Activated CD4-positive, alpha-beta T cell treated with anti-CD3 and anti-CD28 coated beads for 36 hours (primary cell): ENCODE measurements at places on chromosomes 1 and 21. TPM values are rescaled to one million over a fixed set of nuclear protein-coding genes. Genes with fewer than 3 reads are reported as not detected.

- no peak overlapping the region for H3K27ac ChIP-seq
- H3K27me3 ChIP-seq: peaks cover 3% of the 10 kb centered on the region
- no peak for DNase-seq
These were observed 165.5 kb upstream of the KCNJ6 start for GRCh38 chr21:38081708-38082107.

The ZBTB7B gene
- 105 TPM for total RNA-seq

DNA sequence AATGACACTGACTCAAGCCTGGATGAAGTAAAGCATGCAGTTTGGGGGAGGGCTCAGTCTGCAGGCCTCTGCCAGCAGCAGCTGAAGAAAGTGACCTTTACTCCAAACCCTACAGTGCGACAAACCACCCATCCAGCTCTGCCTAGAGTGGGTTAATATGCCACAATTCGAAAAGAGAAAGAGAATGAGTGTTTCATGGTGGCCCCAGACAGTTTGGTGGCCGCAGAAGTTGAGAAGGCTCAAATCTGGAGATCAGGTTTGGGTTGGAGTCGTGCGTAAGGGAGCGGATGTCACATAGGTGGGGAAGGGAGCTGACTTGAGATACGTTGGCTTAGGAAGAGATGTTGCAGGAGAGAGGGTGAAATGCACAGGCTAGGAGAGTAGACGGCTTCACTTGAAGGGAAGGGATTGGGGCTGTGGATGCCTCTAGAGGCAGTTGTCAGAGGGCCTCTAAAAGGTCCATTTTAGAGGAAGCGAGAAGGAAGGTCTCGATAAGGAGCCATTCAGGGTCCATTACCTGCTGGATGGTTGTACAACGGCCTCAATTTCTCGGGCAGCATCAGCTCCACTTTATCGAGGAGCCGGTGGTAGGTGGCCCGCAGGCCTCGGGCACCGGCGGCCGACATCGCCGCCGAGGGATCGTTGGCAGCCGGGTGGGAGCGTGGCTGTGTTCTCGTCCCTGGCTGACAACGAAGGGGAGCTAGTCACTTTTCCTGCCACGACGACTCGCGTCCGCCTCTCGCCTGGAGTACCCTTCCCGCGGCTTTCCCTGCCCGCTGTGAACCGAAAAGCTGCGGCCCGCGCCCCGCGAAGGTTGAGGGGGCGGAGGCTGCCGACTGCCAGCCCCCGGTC is 1.0 kb upstream of the DCAF6 start:
- H3K4me3 ChIP-seq: peak overlapping the region; percentile 89
- DNase-seq: peak; percentile 62
- peak overlapping the region; percentile 97 for H3K27ac ChIP-seq

The SLC1A7 gene
- not detected for total RNA-seq

GRCh38 chr1:217857061-217857460 is 225.9 kb downstream of the SPATA17 start:
- no peak for DNase-seq
- no peaks in the 10 kb centered on the region for H3K36me3 ChIP-seq
- no peaks in the 10 kb centered on the region for H3K27me3 ChIP-seq
- no peaks in the 10 kb centered on the region for H3K4me1 ChIP-seq

The HES2 gene
- 0.05 TPM for total RNA-seq

DNA sequence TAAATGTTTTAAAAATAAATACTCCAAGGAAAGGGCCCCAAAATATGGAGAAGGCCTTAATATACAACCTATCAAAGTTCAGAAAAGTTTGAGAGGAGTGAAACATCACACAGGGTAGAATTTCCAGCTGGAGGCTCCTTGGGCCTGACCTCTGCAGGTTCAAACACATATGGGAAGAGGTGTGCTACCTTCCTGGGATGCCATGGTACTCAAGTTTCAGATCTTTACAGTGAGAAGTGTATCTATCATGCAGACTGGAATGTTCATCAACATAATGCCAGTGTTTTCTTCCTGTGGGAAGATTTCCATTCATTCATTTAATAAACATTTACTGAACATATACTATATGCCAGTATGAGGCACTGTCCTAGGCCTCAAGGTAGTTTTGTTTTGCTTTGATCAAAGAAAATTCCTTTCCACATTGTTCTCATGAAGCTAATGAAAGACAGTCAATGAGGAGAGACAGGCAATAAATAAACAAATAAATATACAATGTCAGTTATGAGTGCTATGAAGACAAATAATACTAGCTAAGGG is 14.6 kb upstream of the ADAR start:
- peaks cover 60% of the 10 kb centered on the region for H3K4me1 ChIP-seq
- no peak overlapping the region for H3K4me3 ChIP-seq
- H3K36me3 ChIP-seq: peaks cover 38% of the 10 kb centered on the region
- no peak for DNase-seq
- H3K27ac ChIP-seq: no peak overlapping the region

DNA sequence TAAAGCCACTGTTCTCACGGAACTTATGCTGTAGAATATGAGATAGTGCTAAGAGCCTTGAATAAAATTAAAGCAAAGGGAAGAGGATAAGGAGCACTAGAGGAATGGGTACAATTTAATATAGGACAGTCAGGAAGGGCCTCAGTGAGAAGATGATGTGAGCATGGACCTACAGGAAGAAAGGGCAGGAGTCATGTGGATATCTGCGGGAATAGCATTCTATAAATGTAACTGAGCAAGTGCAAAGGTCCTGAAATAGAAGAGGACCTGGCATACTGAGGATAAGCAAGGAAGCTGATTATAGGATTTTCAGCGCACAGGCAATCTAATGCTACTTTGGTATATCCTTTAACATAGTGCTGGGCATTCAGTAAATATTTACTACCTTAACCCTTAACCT is 12.6 kb upstream of the BCAS2 start:
- no peak overlapping the region for H3K27ac ChIP-seq
- H3K4me1 ChIP-seq: no peaks in the 10 kb centered on the region
- no peak overlapping the region for H3K4me3 ChIP-seq
- H3K27me3 ChIP-seq: peaks cover 7% of the 10 kb centered on the region
- DNase-seq: no peak
- H3K36me3 ChIP-seq: peaks cover 2% of the 10 kb centered on the region

The PLEKHG5 gene
- 0.76 TPM for total RNA-seq

- no peaks in the 10 kb centered on the region for H3K36me3 ChIP-seq
- H3K27ac ChIP-seq: no peak overlapping the region
- DNase-seq: no peak
- no peaks in the 10 kb centered on the region for H3K27me3 ChIP-seq
- no peak overlapping the region for H3K4me3 ChIP-seq
- no peaks in the 10 kb centered on the region for H3K4me1 ChIP-seq
These were observed 11.0 kb upstream of the ZNF691 start for GRCh38 chr1:42835422-42835821.

GRCh38 chr1:44645476-44646244 is 28.6 kb downstream of the TMEM53 start:
- no peaks in the 10 kb centered on the region for H3K4me1 ChIP-seq
- H3K4me3 ChIP-seq: no peak overlapping the region
- no peaks in the 10 kb centered on the region for H3K27me3 ChIP-seq

DNA sequence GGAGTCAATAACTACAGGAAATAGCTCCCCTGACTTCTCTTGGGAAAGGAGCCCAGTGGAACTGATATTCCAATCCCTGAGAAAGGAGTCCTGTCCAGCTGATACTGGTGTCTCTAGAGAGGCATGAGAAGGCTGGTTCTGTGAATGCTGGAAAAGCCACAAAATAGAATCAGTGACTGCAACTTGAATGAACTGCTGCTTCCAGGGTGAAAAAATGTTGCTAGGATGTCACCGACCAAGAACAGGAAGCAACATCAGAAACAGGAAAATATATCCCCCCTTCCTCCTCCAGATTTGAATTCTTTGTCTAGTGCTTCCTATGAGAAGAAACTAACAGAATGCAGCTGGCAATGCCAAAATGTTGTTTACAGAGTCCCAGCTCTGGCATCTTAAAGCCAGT is 269.3 kb upstream of the LYPLAL1 start:
- DNase-seq: no peak
- no peak overlapping the region for H3K4me3 ChIP-seq
- no peak overlapping the region for H3K27ac ChIP-seq
- H3K27me3 ChIP-seq: peaks cover 2% of the 10 kb centered on the region
- no peaks in the 10 kb centered on the region for H3K4me1 ChIP-seq
- no peaks in the 10 kb centered on the region for H3K36me3 ChIP-seq

The SPATA21 gene
- total RNA-seq: not detected

DNA sequence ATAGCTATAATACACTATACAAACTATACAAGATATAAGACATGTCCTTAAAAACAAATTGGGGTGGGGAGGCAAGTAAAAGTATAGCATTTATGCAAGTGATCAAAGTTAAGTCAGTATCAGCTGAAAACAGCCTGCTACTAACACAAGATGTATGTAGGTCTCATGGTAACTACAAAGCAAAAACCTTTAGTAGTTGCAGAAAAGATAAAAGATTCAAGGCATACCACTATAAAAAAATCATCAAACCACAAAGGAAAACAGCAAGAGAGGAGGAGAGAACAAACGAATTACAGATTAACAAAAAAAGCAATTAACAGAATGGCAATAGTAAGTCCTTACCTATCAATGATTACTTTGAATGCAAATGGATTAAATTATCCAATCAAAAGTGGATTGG is 22.7 kb downstream of the ERO1B start:
- peaks cover 25% of the 10 kb centered on the region for H3K4me1 ChIP-seq
- DNase-seq: no peak
- no peaks in the 10 kb centered on the region for H3K27me3 ChIP-seq
- H3K27ac ChIP-seq: no peak overlapping the region
- peaks cover 44% of the 10 kb centered on the region for H3K36me3 ChIP-seq

- H3K27me3 ChIP-seq: no peaks in the 10 kb centered on the region
- no peaks in the 10 kb centered on the region for H3K36me3 ChIP-seq
- no peak overlapping the region for H3K27ac ChIP-seq
These were observed 1.9 kb downstream of the TMEM53 start for GRCh38 chr1:44672254-44672955.

The PDC gene
- not detected for total RNA-seq

The AKR7A3 gene
- 0.60 TPM for total RNA-seq

- H3K27me3 ChIP-seq: no peaks in the 10 kb centered on the region
- H3K4me1 ChIP-seq: peaks cover 100% of the 10 kb centered on the region
- no peak for DNase-seq
- H3K27ac ChIP-seq: peak overlapping the region; percentile 100
- peaks cover 89% of the 10 kb centered on the region for H3K36me3 ChIP-seq
- H3K4me3 ChIP-seq: peak overlapping the region; percentile 93
These were observed 14.3 kb downstream of the CD2 start for GRCh38 chr1:116768416-116769103.

DNA sequence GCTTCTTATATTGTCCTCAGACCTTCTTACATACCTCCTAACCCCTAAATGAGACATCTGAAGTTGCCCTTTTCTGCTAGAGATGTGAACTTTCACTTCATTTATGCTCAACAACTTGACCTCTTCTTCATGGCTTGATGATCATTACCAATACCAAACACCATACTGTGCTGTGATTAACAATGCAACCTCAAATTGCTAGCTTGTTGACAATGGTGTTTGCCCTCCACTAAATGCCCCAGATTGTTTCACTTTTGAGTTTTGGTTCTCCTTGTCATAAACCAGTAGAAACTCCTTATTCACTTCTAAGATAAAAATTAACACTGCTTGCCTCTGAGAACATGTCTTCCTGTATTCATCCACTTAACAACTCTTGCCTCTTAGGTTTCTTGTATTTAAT is 5.6 kb downstream of the JAK1 start:
- peaks cover 69% of the 10 kb centered on the region for H3K4me1 ChIP-seq
- peak overlapping the region; percentile 20 for H3K4me3 ChIP-seq
- H3K36me3 ChIP-seq: peaks cover 14% of the 10 kb centered on the region

The CATSPERE gene
- total RNA-seq: 0.11 TPM
